NCI-H748 treated with DMSO at 0.1 percent for 48 hours (cell line): ENCODE measurements at places on chromosomes 13 and 19.

DNA sequence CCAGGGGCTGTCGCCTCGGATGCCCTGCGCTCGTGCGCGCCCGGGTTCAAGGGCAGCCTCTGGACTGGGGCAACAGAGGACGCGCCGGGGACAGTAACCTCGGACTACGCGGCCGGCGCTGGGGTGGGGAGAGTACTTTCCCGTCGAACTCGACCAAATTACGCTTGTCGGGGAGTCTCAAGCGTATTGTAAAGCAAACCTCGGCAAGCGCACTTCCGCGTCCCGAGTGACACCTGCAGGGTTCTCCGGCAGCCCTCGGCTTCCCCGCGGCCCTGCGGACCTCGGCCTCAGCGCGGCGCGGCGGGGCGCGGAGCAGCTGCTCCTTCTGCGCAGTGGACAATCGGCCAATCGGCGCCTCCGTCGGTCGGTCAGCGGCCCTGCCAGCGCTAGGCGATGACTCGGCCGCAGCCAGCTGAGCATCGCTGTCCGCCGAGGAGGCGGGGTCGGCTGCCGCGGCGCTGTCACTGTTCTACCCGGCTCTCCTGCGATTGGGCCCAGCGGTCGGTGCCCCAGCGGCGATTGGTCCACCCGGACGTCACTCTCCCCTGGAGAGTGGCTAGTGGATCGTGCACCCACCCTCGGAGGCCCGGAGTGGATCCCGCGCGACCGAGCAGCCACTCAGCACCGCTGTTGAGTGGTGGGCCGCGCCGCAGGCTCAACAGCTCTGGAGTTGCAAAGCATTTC lies at the start of gene SLC46A3:
Gene SLC46A3, minus strand, starts transcription at position 428 of the 684 bp plus-strand sequence. CDS start 972 bp downstream, outside the sequence.
- DNase-seq: peak; percentile 95

GRCh38 chr19:53671663-53672062 lies 39.9 kb downstream of the DPRX start:
- no peak for DNase-seq

DNA sequence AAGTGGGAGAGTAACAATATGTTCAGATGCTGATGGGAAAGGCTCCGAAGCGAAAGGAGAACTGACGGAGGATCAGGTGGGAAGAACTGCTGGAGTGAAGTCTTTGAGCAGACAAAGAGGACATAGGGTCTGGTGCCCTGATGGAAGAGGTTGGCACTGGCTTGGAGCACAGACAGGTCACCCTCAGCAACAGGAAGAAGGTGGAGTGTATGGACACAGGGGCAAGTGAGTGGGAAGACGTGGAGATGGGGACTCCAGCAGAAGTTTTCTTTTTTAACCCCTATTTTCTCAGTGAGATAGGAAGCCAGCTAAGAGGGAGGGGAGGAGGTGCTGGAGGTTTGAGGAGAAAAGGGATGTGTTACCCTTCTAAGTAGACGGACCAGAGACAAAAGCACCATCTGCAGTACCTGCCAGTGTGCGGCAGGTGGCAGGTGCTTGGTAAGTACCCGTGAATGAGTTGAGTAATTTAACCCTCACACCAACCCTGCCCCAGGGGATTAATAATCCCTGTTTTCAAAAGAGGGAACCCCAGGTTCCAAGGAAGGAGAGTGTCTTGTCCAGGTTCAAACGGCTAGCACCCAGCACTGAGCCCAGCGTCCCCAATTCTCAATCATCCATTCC lies 11.2 kb downstream of the HAS1 start:
- no peak for DNase-seq

DNA sequence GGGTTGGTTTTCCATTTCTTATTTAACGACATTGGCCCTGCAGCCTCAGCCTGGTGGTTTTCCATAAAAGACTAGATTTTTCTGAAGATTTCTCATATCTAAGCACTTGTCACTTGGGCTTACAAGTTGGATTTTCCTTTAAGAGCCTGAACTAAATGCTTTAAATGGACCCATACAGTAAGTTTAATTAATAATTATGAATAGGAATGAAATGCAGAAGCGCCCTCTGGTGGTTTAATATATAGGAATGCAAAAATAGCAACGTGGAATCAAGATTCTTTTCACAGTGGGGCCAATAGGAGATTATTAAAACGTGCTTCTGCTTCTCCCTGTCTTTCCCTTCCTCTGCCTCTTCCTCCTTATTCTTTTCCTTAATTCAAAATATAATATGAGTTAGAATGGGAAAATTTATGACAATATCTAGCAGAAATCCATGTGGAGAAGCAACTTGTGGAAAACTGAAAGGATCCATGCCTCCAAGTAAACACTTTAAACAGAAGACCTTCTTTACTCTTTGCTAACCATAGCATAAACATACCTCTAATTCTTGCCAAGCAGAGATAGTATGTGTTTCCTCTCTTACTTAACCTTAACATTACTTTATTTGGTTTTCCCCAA lies 324.0 kb downstream of the GPC5 start:
- peak; percentile 59 for DNase-seq

- no peak for DNase-seq
Observed at GRCh38 chr19:47107953-47108746, 5.4 kb downstream of the ZC3H4 start.
